Activated B cell treated with CpG ODN at 0.5 μM for 24 hours (primary cell): ENCODE measurements at places on chromosomes 3 and 15.

DNA sequence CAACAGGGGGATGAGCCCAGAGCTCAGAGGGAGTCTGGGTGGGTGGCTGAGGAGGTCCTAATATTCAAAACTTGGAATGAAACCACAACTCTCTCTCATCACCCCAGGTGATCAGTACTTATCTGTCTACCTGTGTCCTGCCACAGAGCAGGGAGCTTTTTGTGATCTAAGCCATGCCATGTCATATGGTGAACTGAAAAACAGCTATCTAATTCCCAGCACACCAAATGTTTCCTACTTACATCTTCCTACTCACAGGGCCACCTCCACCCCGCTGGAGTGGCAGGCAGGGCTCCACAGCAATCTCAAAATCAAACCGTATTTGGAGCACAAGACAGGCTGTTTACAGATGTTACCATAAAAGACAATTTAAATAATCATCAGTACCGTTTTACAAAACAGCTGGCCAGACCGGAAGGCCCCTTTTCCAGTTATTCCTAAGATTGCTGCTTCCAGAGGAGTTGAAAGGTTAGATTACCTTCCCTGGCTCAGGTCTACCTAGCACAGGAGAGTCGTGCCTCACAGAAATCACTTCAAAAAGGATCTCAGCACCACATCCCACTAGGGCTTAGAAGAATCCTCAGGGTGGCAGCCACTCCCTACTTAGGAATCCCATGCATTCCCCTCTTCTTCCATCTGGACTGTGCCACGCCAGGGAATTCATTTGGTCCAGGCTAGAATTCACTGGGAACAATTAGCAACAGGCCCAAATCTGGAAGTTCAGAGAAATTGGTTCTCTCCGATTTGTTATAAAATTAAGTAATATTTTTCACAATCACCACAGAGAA lies 226.6 kb upstream of the IL12A start:
- no peak for DNase-seq

- DNase-seq, result no peak
Measured at GRCh38 chr3:14150491-14151230, 25.8 kb downstream of the TMEM43 start.

GRCh38 chr3:55690726-55691125 lies 203.6 kb upstream of the WNT5A start:
- no peak for DNase-seq

DNA sequence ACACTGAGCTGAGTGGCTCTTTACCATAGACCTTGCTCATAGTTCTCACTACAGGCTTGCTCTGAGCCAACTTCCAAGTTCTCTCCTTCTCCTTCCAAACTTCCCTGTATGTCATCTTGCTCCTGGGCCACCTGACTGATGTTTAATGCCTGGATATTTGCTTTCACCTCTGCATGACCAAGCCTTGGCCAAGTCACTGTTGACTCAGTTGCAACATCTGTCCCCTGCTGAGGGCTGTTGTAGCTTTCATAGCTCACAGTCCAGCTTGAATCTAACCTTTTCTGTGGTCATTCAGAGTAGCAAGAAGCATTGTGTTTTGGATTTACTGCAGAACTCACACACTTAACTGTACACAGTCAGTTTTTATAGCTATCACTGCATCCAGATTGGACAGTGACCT lies 171.8 kb upstream of the ROPN1 start:
- DNase-seq, result no peak

- no peak for DNase-seq
Measured at GRCh38 chr3:38805765-38806386, 10.1 kb downstream of the SCN10A start.
